Activated naive CD8-positive, alpha-beta T cell treated with anti-CD3 and anti-CD28 coated beads, Interleukin-2, amount 50 U/mL, for 16 hours (primary cell): ENCODE measurements at places on chromosomes 2 and 18.

GRCh38 chr2:156145469-156145868 is 187.1 kb downstream of the NR4A2 start:
- DNase-seq, result no peak

DNA sequence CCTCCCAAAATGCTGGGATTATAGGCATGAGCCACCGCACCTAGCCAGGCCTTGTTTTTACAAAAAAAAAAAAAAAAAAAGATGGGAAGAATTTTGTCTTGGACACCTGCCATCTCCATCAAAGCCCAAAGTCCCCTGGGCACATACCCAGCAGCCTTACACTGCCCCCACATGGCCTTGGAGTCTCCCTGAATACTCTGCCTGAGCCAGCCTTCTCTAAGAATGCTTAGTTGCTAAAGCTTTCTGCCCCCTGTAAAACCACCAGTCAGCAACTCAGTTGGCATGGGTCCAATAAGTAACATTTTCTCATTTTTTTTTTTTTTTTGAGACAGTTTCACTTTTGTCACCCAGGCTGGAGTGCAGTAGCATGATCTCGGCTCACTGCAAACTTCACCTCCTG is 40.6 kb downstream of the SPC25 start:
- DNase-seq, result no peak

- DNase-seq, result no peak
Measured at GRCh38 chr2:75002007-75002406, 43.6 kb downstream of the POLE4 start.

- no peak for DNase-seq
Measured at GRCh38 chr2:47558768-47559684, 156.1 kb downstream of the MSH2 start.

- DNase-seq, result no peak
Measured at GRCh38 chr2:29269095-29269764, 154.0 kb downstream of the CLIP4 start.

DNA sequence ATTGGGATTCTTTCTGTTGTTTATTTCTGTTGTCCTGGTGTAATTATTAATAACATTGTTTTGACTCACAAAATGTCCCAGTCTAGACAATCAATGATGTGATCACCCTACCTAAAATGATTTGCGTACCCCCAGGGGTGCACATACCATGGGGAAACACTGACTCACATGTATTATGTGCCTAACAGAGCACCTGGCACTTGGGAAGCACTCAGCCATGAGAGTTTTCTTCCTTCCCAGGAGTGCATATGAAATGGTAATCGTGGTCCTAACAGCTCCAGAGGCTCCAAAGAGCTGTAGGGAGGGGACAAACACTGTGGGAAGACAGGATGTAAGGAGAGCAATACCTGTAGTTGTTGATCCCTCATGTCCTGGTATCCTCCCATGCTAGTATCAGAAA is 187.8 kb upstream of the ERBB4 start:
- no peak for DNase-seq

DNA sequence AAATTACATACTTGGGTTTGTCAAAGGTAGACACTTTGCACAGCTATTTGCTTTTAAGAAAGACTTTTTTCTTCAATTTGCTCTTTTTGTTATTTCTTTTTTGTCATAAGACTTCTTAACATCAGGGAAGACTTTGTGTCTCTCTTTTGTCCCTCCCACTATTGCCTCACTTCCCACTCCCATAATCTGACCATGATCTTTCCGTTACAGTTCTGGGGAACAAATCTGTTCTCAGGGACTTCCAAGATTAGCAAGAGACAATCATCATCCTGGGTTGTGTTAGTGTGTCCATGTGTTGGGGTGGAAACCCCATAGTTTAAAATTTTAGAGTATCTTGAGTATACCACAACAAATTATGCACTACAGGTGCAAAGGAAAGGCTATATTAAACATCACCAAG is 75.3 kb downstream of the REV1 start:
- DNase-seq, result no peak

- DNase-seq, result no peak
Measured at GRCh38 chr2:165450156-165450555, 19.3 kb upstream of the CSRNP3 start.

GRCh38 chr18:22974707-22975106 is 41.6 kb downstream of the RBBP8 start:
- no peak for DNase-seq

GRCh38 chr18:49241852-49242251 is 218.6 kb downstream of the DYM start:
- no peak for DNase-seq

DNA sequence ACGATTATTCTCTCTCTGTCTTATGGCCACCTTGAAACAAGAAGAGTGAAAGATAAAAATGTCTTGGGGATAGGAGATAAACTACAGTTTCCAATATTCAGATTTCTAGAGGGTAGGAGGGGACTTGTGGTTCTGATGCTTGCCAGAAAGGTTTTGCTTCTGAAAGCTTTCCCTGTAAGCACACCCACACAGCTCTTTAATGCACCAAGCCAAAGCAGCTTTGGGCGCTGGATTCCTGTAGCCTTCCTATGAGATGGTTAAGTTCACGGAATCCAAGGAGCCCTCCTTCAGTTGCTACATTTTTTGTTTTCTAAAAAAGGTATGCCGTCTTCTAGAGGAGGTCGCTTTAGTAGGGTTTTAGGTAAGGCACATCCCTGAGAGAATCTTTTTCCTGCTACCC is 4.9 kb downstream of the LRRTM1 start:
- DNase-seq, result no peak

GRCh38 chr2:20490300-20491181 is 43.7 kb downstream of the RHOB start:
- DNase-seq, result no peak

DNA sequence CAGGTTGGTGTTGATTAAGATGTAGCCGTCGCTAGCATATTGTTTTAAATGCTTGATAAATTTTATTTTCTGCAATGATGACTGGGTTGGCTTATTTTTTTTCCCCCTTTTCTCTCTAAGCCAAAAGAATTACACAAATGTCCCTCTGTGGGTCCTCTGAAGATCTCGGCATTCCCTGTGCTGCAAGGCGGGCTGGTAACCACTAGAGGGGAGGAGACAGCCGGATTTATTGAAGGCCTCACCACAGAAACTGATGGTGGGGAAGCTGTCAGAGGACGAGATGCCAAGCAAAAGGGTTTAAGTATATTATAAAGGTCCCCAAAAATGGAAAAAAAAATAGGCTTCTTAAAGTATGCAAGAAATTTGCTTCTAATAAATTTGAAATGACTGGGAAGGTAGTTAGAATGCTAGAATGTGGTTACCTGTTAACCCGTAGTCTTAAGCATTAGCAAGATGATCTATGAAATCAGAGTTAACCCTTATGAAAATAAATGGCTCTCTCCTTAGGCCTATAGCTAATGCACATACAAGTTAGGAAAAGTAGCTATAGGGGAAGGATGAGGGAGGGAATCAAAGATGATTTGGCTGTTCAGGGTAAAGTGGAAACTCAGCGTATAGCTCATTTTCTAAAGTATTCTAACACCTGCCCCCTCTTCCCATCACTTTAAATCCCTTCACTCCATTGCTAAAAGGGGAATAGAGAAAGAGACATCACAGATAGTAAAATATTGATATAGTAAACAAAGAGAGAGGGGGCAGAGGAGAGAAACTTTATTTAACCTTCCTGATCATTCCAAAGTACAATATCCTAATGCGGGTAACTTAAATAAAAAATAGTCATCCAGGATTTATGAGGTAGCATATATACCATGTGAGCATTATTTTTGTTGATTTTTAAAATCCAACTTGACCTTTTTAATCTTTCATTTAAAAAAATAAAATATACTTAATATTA is 894.5 kb upstream of the POU3F3 start:
- no peak for DNase-seq

- no peak for DNase-seq
Measured at GRCh38 chr2:86336675-86337243, 667 bp downstream of the REEP1 start.

DNA sequence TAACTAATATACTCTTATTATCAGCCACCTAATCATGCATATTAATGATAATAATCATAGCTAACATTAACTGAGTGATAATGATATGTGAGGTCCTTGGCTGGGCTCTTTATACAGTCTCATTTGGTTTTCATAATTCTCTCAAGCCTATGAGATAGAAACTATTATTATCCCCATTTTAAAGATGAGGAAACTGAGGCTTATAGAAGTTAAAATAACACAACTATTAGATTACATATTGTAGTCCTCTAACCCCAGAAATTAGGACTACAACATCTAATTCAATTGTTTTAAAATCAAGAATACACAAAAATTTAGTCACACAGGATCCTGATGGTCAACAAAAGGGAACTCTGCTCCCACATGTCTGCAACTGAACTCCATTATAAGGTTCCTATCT is 83.6 kb upstream of the ITGB6 start:
- DNase-seq, result no peak

DNA sequence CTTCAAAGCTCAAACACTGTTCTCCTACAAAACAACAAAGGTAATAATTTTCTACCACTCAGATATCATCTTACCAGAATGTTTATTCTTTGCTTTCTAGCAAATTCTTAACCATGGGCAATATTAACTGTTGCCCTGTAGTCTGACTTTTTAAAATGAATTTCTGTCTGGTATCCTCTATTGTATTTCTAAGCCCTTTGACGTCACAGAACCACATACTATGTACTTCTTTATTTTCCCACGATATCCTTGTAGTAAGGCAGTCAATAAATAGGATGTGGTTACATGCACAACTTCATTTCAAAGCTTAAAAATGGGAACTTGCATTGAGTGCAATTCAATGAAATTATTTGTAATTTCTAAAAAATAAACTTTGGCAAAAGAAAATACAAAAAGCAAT is 58.7 kb downstream of the THADA start:
- no peak for DNase-seq

DNA sequence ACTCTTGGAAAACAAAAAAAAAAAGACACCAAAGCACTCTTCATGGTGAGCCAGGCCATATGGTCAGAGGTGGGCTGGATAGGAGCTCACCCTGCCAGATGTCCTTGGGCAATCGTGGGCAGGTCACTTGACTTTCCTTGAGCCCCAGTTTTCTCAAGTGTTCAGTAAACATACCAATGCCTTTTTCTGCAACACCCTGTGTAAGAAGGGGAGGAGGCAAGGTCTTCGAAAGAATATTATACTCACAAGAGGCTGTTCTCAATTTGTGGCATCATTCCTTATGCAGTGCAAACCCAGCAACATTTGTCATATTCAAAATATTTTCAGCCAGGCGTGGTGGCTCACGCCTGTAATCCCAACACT is 22.9 kb upstream of the TMEM87B start:
- no peak for DNase-seq

GRCh38 chr2:237673130-237674001 is 46.0 kb downstream of the LRRFIP1 start:
- DNase-seq, result peak; percentile 76

DNA sequence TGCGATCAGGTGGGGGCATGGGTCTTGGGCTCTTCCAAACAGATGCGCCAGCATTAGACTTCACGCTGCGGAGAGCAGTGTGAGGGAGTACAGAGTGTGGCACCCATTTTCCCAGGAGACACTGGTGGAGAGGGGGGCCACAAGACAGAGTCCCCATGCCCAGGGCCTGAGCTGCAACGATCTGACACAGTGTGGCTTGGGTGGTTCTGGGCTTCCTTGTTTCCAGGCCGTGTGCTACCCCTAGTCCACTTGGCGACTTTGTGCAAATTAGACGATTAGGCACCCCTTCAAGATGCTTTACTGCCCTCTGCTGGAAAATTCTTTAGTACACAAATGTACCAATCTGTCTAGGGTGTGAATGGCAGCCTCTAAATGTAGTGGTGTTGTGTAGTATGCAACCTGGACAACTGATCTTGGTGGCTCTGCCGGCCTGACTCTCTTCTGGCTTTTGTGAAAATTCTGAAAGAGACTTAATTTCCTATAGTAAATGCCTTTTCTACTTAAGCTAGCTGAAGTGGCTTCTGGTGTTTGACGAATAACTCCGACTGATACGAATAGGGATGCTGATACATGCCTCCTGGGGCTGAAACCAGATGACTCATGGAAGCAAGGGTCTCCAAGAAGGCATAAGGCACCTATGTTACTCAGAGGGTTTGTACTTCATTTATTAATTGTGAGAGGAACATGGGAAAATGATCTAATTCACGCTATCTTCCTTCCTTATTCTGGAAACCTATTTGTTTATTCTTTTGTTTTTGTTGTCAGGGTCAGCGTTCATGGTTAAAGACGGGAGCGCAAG is 92.3 kb upstream of the SMAD2 start:
- no peak for DNase-seq

- no peak for DNase-seq
Measured at GRCh38 chr2:222884805-222885424, 24.1 kb downstream of the ACSL3 start.

DNA sequence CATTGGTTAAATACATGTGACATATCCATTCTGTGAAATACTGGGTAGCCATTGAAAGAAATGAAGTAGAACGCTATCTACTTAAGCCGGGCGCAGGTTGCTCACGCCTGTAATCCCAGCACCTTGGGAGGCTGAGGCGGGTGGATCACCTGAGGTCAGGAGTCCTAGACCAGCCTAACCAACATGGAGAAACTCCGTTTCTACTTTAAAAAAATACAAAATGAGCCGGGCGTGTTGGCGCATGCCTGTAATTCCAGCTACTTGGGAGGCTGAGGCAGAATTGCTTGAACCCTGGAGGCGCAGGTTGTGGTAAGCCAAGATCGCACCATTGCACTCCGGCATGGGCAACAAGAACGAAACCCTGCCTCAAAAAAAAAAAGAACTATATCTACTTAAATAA is 45.7 kb upstream of the ASPRV1 start:
- DNase-seq, result no peak

GRCh38 chr2:3266925-3267867 is 110.4 kb downstream of the EIPR1 start:
- DNase-seq, result no peak

DNA sequence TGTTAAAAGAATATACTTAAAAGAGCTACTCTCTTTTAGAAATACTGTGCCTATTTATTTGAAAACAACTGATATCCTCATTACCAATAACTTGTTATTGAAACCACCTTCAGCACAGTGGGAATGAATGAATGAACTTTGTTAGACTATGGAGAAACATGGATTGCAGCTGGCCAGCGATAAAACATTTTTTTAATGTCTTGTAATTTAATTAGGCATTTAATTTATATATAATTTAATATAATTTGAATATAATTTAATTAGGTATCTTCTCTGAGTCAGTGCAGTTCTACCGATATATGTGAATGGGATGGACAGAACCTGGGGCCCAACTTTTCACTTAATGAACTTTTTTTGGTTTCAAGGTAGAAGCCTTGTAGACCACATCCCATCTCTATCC is 94.4 kb downstream of the KCTD18 start:
- no peak for DNase-seq

DNA sequence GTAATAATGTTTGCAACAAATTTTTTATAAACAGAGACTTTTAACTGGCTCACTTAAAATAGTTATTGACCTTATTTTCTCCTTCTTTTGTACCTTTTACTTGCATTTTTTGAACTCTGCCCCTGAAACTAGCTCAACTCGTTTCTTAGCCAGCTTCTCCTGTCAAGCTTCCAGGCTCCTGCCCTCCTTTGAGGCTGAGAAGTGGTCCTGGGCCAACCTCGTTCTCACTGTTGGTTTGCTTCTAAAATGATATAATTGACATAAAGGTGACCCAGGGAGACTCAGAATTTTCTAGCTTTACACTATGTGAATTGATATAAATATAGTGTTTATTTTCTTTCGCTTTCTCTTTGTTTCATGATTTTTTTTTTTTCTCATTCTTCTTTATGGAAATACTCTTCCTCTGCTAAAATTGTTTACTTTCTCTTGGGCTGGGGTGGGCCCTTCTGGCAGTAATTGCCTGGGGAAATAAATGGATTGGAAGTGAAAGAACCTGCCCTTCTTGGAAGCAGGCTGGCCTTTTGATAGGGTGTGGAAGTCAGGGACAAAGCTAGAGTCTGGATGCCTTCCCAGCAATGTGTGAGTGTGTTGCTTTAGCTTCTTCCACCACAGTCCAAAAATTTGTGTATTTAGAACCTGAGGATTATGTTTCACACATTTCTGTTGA is 30.7 kb downstream of the GPD2 start:
- no peak for DNase-seq
